ENCODE measurements at places on chromosomes 11 and 22.

DNA sequence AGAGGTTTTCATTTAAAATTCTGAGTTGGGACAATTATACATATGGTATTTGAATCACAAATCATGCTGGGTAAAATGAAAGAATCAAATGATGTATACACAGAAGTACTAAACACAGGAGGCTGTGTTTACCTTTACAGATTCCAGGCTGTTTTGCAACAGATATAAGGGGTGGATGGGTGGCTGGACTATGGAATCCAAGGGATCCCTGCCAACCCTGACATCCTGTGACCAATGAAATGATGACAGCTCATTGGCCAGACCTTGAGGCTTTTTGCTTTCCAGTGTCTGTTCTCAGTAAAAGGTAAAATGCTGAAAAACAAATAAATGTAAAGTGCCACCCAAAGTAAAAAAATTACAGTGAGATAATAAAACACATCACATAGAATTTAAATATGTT lies 3.3 kb upstream of the DDI1 start:
- no peak for DNase-seq

DNA sequence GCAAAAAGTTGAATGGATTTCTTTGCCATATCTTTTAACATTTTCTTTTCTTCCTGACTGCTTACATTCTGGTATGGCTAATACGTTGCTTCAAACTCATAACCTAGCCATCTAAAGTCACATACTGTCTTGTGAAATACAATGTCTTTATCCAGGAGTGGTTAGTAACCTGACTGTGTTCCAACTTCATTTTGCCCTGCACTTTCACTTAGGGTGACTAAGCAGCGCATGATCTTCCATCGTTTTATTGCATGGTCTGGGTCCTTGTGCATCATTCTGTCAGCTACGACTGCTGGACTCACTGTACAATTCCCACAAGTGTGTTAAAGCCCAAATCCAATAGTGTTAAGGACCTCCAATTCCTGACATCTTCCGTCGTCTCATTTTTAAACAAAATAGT lies 403.2 kb downstream of the NTM start:
- no peak for DNase-seq

GRCh38 chr11:70302419-70302752 lies 31.9 kb downstream of the PPFIA1 start:
- no peak for DNase-seq

DNA sequence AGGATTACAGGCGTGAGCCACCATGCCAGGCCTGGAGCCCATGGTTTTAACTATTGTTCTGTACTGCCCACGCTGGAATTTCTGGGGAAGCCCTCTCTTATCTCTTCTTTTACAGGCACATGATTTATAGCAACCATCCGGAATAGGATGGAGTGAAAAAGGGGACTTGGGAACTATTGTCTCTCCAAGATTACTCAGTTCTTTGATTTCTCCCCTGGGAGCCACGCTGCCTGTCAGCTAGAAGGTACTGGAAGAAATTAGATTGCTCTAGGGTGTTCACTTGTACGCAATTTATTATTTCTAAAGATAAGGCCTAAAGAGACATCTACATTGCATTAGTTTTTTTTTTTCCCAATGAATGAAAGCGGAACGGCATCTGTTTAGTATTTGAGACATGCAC lies 65.6 kb upstream of the PTPRJ start:
- DNase-seq: no peak

DNA sequence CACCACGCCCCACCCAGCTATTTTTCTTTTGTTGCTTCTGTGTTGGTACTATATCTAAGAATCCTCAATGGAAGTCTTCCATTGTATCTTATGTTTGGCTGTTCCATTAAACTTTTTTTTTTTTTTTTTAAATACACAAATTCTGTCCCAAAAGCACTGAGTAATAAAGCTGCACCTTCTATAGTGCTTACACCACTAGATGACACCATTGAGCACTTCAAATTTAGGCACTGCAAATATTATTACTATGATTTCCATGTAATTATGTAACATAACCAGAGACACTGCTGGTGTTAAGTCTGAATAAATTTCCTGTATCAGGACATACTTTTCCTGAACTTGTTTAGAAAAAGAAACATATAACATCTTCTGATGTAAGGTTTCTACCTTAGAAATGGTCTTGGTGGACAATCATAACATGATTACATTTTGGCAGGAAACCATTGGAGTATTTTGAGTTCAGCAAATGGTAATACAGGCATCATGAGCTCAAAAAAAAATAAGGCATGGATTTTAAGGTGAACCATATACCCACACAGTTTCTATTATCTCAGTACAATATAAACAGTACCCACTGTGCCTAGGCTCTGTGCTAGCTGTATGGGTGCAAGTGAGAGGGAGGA lies 110.5 kb downstream of the ATG16L2 start:
- DNase-seq: no peak

- DNase-seq: no peak
Measured at GRCh38 chr11:128052912-128053641, 534.3 kb downstream of the ETS1 start.

- DNase-seq: no peak
Measured at GRCh38 chr11:33376331-33377310, 119.4 kb downstream of the HIPK3 start.

- DNase-seq: no peak
Measured at GRCh38 chr22:19275919-19276600, 15.5 kb downstream of the CLTCL1 start.

DNA sequence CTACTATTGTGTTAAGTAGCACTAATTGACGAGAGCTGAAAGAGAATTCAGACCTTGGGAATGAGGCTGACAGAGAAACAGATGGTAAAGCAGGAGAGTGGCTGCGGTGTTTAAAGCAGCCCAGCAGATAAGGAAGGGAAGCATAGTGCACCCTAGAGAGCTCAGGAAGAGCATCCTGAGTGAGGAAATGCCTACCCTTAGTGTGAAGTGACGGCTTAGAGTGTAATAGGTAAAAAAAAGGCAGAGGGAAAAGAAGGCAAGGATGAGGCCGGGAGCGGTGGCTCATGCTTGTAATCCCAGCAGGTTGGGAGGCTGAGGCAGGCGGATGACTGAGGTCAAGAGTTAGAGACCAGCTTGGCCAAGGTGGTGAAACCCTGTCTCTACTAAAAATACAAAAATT lies 22.4 kb upstream of the ETS1 start:
- no peak for DNase-seq

GRCh38 chr22:35215993-35216392 lies 41.3 kb upstream of the HMGXB4 start:
- DNase-seq: no peak

DNA sequence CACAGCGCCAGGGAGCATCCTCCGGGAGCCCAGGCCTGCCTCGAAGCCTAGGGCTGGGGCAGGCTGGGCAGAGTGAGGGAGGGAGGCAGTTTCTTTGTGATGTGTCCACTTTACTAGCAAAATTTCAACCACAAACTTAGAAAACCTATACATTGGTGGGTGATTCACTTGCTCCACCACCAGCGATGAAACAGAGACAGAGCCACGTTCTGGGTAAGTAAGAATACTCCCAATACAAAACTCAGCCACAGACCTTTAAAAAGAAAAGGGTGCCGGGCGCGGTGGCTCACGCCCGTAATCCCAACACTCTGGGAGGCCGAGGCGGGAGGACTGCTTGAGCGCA lies 22.3 kb downstream of the CDKN1C start:
- DNase-seq: no peak

All from left lobe of liver (tissue), 2 donors.